ENCODE measurements at places on chromosomes 2 and 18. TPM values are rescaled to one million over a fixed set of nuclear protein-coding genes. Genes with fewer than 3 reads are reported as not detected.

Gene DSG1
- total RNA-seq, result not detected

Gene NR4A2
- total RNA-seq, result 7.5 TPM

Gene CNTNAP5
- not detected for total RNA-seq

Gene UPP2
- not detected for total RNA-seq

Gene CNDP1
- not detected for total RNA-seq

Gene POTEC
- not detected for total RNA-seq

Gene GEN1
- total RNA-seq, result 10.8 TPM

GRCh38 chr2:128499367-128500137 lies 180.9 kb upstream of the HS6ST1 start:
- no peaks in the 10 kb centered on the region for H3K4me1 ChIP-seq
- no peak for DNase-seq
- H3K4me3 ChIP-seq, result no peak overlapping the region
- peaks cover 23% of the 10 kb centered on the region for H3K27me3 ChIP-seq
- no peak overlapping the region for H3K27ac ChIP-seq

GRCh38 chr2:124213977-124214587 lies 189.0 kb downstream of the CNTNAP5 start:
- no peak overlapping the region for H3K27ac ChIP-seq
- H3K4me1 ChIP-seq, result no peaks in the 10 kb centered on the region
- no peaks in the 10 kb centered on the region for H3K27me3 ChIP-seq

DNA sequence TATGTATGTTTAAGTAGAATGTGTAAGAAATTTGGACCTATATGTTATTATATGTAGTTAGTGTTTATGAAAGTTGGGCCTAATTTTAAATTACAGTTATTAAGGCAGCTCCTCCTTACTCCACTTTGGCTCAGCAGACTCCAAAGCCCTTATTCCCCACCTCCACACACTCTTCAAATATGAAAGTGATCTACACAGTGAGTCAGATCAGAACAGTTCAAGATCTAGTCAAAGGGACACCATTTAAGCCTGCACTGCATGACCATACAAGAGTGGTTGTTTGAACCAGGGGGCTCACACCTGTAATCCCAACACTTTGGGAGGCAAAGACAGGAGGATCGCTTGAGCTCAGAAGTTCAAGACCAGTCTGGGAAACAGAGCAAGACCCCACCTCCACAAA lies 21.2 kb upstream of the PMAIP1 start:
- no peaks in the 10 kb centered on the region for H3K27me3 ChIP-seq
- peaks cover 57% of the 10 kb centered on the region for H3K4me1 ChIP-seq
- no peak overlapping the region for H3K4me3 ChIP-seq
- no peaks in the 10 kb centered on the region for H3K36me3 ChIP-seq

DNA sequence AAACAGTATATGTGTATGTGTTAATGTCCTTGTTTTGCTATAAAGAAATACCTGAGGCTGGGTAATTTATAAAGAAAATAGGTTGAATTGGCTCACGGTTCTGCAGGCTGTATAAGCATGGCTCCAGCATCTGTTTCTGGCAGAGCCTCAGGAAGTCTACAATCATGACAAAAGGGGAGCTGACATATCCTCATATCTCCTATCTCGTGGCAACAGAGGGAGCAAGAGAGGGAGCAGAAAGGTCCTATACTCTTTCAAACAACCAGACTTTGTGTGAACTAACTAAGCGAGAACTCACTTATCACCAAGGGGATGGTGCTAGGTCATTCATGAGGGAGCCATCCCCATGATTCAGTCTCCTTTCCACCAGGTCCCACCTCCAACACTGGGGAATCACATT lies 13.0 kb downstream of the CALCRL start:
- no peak for DNase-seq
- H3K4me3 ChIP-seq, result no peak overlapping the region
- H3K4me1 ChIP-seq, result peaks cover 49% of the 10 kb centered on the region
- no peaks in the 10 kb centered on the region for H3K36me3 ChIP-seq
- 0 out of 2 replicates have a peak overlapping the region, but pooled peaks have one; percentile 44 for H3K27ac ChIP-seq

GRCh38 chr2:198135481-198135934 lies 331.1 kb downstream of the PLCL1 start:
- no peak for DNase-seq
- H3K27me3 ChIP-seq, result no peaks in the 10 kb centered on the region
- H3K36me3 ChIP-seq, result no peaks in the 10 kb centered on the region
- no peak overlapping the region for H3K4me3 ChIP-seq
- no peaks in the 10 kb centered on the region for H3K4me1 ChIP-seq

- no peak overlapping the region for H3K4me3 ChIP-seq
- no peak for DNase-seq
- peaks cover 42% of the 10 kb centered on the region for H3K4me1 ChIP-seq
- H3K27me3 ChIP-seq, result no peaks in the 10 kb centered on the region
- H3K36me3 ChIP-seq, result peaks cover 35% of the 10 kb centered on the region
Observed at GRCh38 chr2:9424447-9425164, 1.2 kb downstream of the CPSF3 start.

- H3K27ac ChIP-seq, result no peak overlapping the region
- H3K36me3 ChIP-seq, result peaks cover 12% of the 10 kb centered on the region
- DNase-seq, result no peak
- no peak overlapping the region for H3K4me3 ChIP-seq
- H3K4me1 ChIP-seq, result peaks cover 17% of the 10 kb centered on the region
Observed at GRCh38 chr18:55576001-55576400, 12.0 kb downstream of the TCF4 start.

GRCh38 chr2:173970516-173970924 lies 5.3 kb upstream of the SP3 start:
- 0 out of 2 replicates have a peak, but pooled peaks cover 6% of the 10 kb centered on the region for H3K36me3 ChIP-seq
- 0 out of 2 replicates have a peak overlapping the region, but pooled peaks have one; percentile 1 for H3K4me3 ChIP-seq
- no peaks in the 10 kb centered on the region for H3K27me3 ChIP-seq
- DNase-seq, result no peak

DNA sequence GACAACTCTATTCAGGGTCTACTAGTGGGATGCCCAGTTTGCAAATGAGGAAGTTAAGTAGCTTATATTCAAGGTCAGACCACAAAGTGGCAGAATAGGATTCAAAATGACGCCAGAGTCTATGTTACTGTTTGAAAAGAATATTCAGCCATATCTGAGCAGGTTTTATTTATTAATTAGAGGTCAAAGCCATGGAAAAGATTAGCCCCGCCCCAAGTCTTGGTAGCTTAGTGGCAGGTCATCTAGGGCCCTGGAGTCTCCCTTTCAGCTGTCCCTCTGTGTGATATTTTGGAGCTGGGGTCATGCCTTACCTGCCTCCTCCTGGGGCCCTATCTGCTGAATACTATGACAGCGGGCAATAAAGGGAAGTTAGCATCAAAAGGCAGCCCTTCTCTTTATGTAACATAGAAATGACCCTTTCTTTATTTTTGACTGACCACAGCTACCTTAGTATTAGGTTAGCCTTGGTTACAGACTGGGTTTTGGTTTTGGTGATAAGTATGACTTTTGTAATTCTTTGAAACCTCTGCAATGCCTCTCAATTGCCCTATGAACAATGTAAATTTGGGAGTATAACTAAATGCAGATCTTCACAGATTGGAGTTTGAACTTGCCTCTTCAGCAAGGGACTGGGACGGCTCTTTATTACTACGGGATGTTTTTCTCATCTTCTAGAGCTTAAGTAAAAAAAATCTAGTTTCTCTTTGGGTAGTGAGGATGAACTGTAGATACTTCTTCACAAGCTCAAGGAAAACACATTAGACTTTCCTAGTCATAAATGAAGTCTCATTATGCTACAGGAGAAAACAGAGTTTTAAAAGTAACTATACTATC lies 153.0 kb upstream of the ITGA4 start:
- H3K4me1 ChIP-seq, result peaks cover 15% of the 10 kb centered on the region
- no peak overlapping the region for H3K27ac ChIP-seq
- H3K4me3 ChIP-seq, result no peak overlapping the region
- H3K27me3 ChIP-seq, result no peaks in the 10 kb centered on the region
- H3K36me3 ChIP-seq, result no peaks in the 10 kb centered on the region
- DNase-seq, result no peak

DNA sequence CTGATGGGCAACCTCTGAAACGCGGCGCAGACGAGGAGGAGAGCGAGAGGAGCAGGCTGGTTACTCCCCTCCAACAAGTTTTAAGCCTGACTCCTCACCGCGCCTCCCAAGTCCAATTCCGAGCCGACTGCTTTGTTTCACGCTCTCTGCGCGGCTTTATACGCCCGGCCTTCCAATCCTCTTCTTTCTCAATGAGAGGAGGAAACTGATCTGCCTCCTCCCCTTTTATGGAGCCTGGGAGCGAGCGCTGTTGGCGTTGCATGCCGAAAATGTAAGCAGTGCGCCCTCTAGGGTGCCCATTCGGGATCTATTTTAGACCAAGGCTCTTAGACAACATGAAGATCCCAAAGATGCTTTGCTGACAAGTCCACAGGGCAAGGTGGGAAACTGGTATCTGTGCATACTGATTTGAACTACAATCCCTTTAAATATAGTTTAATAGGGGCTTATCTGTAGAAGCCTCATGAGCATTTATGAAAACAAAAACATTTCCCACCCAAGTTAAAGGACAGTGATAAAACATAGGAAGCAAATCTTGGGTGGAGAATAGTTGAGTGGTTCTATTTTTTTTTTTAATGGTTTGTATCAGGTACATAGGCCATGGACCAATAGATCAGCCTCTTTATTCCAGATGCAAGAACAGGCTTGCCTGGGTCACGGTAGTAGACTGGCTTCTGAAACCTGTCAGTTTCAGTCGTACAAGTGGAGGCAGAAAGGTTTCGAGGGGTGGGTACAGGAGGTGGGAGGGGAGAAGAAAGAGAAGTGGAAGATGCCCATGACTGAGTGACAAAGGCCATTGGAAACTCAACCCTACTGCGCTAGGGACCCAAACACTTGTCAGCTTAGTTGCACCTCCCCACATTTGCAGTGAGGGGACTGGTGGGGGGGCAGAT lies at the start of gene RND3:
RND3 (minus strand) TSS at position 131 of the 893 bp plus-strand sequence. CDS start 250 bp downstream, outside the sequence.
- H3K27me3 ChIP-seq, result peaks cover 46% of the 10 kb centered on the region
- peak within 1 kb of the TSS; percentile 98 for H3K4me3 ChIP-seq
- H3K4me1 ChIP-seq, result peaks cover 68% of the 10 kb centered on the region
- DNase-seq, result peak; percentile 99
